ENCODE measurements at places on chromosomes 13 and 19.
A peak's percentile ranks its signal among the peaks of the same experiment; 100 is the strongest.

- DNase-seq: no peak
These were observed 137.7 kb downstream of the COL4A1 start for GRCh38 chr13:110168999-110169933.

DNA sequence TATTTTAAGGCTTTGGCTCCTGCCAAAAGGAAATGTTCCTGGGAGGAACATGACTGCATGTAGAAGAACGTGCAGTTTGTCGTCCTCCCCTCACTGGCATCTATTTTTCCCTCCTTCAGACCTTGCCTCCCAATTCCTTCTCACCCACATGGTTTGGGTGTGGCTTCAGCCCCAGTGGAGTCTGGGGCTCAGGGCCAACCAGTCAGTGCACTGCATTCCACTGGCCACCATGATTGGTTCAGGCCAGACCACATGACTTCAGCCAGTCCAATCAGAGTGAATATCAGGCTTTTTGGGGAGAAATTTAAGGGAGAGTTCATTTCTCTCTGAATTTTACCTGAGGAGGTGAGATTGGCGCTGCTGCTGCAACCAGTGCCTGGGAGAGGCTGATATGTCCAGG lies 171.6 kb downstream of the ZIC5 start:
- DNase-seq: no peak

DNA sequence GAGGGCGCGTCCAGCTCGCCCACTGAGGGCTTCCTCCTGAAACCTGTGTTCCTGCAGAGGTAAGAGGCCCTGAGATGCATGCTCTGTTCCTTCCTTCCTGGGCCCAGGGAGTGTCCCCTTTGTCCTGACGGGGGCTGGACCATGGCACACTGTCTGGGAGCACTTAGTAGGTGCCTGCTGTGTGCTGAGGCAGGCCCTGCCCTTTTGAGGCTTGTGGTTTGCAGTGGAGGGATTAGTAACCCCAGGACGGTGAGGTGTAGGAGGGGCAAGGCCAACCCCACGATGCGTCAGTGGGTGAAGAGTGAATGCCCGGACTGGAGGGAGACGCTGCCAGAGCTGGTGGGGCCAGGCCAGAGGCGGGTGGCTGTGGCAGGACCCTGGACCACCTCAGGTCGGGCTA lies 11.2 kb upstream of the F2RL3 start:
- no peak for DNase-seq

DNA sequence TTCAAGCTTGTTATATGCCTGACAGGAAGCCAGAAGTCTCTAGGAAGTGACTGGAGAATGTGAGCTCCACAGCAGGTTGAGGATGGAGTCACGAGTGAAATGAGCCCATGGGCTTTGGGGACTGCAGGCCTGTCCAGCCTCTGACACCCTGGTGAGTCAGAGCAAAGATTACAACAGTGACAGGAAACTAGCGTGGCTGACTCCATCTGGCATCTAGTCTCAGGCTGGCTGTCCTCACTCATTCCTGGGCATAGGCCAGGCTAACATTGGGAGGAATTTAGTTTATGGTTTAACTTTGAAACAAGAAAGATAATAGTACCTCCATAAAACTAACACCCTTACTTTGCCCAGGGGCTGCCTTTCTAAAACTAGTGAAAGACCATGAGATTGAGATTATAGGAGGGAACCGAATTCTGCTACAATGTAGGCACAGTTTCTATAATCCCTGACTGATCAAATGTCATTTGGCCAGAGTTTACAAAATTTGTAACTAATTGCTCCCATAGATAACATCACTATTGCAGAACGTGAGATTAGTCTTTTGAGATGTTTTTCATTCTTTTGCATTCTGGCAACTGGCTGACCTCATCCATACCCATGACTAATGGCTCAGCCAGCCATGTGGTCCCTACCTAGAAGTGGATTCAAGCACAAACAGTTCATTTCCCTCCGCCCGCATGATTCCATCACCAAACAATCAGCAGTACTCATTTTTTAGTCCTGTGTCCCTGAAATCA lies 28.4 kb downstream of the PSG1 start:
- DNase-seq: no peak

DNA sequence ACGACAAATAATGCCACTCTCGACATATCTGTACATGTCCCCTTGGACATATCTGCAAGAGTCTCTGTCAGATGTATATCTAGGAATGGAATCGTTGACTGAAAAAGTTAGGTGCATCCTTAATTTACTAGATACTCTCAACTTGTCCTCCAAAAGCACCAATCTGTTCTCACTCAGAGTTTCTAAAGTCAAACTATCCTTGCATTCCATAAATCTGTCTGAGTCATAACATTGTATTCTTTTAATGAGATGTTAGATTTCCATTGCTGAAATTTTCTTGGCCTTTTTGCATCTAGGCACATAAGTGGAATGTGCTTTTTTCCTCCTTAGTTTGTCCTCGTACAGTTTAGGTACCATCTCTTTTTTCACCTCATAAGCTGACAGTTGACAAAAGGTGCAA lies 139.8 kb downstream of the PTPRS start:
- DNase-seq: no peak

DNA sequence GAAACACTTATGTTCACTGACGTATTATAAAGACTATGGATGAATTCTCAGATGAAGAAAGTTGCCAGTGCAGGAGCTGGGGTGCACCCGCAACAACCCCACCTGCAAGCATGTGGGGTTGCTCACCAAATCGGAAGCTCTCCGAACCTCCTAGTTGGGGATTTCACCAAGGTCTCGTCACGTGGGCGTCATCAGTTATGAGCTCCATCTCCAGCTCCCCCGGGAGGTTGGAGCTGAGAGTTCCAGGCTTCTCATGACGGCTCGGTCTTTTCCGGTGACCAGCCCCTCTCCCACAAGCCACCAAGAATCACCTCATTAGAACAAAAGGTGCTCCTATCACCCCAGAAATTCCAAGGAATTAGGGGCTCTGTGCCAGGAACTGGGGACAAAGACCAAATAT lies 46.1 kb upstream of the TUBGCP3 start:
- no peak for DNase-seq

DNA sequence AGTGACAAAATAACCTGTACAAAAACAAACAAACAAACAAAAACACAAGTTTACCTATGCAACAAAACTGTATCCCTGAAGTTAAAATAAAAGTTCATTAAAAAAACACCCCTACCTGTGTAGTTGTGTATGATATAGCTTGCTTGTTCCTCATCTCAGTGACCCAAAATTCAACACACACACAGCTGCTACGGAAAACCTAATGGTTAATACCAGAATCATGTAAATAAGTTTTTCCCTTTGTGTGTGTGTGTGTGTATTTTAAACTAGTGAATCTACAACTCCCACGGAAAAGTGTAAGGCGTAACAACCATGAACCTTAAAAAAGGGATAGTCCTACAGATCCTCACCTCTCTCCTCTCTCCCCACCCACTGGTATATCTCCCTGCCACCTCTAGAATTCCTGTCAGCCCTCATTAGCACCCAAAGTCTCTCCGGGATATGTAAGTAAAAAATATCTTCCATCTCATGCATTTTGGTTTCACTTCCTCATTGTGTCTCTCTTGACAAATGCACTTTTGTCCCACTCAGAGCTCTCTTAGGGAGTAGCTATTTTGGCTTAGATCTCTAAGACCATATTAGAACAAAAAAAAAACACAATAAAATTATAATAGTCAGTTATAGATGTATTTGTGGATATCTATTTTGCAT lies 2236.5 kb downstream of the PCDH9 start:
- no peak for DNase-seq

DNA sequence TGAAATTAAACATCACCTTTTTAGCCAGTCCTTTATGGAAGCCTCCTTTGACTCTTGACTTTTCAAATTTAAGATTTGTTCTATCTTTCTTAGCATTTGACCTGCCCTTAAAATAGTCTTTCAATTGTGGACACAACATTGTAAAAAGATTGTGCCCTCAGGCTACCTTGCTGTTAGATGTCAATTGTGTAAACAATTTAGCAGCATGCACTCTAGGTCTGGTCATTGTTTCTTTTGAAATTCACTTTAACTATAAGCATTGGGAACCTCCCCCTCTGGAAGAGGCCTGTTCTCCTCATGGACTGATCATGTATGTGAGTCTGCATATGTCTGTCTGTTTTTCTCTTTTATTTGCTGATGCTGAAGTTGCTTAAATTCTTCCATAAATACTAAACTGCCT lies 31.5 kb upstream of the PABPC3 start:
- DNase-seq: no peak

GRCh38 chr19:14412324-14412995 lies 6.7 kb downstream of the DDX39A start:
- DNase-seq: no peak

- peak; percentile 15 for DNase-seq
These were observed at the start of gene GRIN3B for GRCh38 chr19:1000095-1000494. GRIN3B (plus strand) TSS chr19:1000419; CDS start chr19:1000438, 19 bp downstream.

- DNase-seq: no peak
These were observed 13.6 kb downstream of the ZSWIM4 start for GRCh38 chr19:13808856-13809255.

Measured in thymus (tissue), 14 donors.